ENCODE measurements at places on chromosomes 3 and 15. TPM values are rescaled to one million over a fixed set of nuclear protein-coding genes. Genes with fewer than 3 reads are reported as not detected.
A peak's percentile ranks its signal among the peaks of the same experiment; 100 is the strongest.

GRCh38 chr3:58434168-58434504 is 504 bp upstream of the PDHB start:
- DNase-seq = no peak

ATP2B2 gene
- total RNA-seq = 0.29 TPM

DNA sequence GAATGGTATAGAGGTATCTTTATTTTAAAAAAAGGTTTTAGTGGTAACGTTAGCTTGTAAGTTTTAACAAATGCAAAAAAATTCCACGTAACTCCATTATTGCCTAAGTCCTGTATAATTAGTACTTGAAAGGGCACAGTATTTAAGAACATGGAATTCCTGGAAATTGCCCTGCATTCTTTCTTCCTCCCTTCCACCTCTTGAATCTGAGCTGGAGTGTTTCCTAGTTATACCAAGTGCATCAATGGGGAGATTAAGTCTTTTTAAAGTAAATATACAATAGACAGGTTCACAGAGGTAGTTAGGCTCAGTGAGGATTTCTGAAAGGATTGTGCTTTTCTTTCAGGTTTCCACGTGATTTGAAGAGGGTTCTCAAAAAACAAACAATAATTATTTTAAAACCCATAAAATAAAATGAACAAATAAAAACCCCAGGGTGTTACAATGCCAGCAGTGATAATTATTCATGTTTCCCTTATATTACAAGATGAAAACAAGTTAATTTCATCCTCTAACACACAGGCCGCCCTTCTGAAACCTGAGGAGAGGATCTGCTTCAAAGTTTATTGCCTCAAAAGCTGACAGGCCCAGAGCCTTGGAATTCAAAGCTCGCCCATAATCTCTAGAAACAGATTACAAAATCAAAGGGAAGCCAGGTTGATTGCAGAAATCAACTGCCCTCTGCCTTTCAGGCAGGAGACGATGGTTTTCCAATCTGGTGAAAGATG is 128.8 kb upstream of the LMOD3 start:
- no peak for DNase-seq

GRCh38 chr3:183313764-183314163 is 60.7 kb downstream of the B3GNT5 start:
- DNase-seq = no peak

DNA sequence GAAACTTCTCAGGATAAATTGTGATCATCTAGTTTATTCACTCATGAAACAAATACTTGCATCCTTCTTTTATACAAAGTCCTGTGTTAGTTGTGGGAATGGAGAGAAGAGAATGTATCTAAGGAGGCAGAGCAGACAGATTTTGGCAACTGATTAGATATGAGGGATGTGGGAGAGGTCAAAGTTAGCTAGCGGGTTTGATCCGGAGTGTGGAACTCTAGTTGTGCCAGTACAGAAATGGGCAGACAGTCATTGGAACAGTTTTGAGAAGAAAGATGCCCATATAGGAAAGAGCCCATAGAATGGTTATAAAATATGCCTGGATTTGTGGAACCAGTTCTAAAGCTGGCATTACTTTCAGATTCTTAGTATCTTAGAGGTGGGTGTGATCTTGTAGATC is 141.1 kb downstream of the FNDC3B start:
- no peak for DNase-seq

- peak; percentile 89 for DNase-seq
Observed at GRCh38 chr3:25468866-25469319, 40.8 kb downstream of the RARB start.

DNA sequence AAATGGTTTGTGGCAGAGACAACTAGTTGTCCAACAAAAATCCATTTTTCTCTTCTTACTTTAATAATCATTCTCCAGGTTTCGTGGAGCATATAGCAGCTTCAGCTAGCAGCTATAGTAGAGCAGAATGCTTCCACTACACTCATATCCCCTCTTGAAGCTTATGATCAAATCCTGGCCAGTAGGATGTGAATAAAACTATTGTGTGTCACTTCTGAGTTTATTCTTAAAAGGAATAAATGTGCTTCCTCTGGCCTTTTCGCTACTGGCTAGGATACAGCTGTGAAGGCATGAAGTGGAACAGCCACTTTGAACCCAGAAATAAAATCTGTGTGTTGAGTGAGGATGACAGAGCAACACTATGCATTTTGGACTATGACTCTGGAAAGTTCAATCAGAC is 7.8 kb upstream of the CPOX start:
- DNase-seq = no peak

DNAJB8 gene
- not detected for total RNA-seq

VIPR1 gene
- 2.2 TPM for total RNA-seq

SLC24A5 gene
- not detected for total RNA-seq

GLDN gene
- total RNA-seq = 10.1 TPM

- peak; percentile 89 for DNase-seq
Observed at GRCh38 chr3:138434276-138434874, at the start of gene ESYT3. Gene ESYT3 (plus strand): TSS chr3:138434616. CDS start chr3:138434799, 183 bp downstream.

- no peak for DNase-seq
Observed at GRCh38 chr3:30193625-30194044, 412.8 kb upstream of the TGFBR2 start.

DNA sequence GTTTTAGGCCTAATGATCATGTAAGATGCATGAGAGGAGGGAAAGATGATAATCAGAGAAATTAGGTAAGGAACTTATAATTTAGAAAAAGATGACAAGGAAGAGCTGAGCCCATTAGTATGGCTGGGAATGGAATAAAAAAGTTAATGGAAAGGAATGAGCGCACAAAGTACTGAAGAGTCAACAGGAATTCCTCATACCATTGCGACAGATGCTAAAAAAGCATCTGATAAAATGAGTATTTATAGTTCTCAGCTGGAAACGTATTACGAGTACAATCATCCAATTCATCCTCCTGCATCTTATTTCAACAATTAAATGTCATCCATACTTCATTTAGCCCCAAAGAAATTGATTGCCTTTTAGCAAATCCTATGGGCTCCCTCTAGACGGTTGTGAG is 58.9 kb downstream of the TMCC1 start:
- no peak for DNase-seq

Data from posterior vena cava (tissue), 2 donors.